Cardiac ventricle fibroblast (primary cell): ENCODE measurements at places on chromosomes 12 and 14. TPM values are rescaled to one million over a fixed set of nuclear protein-coding genes. Genes with fewer than 3 reads are reported as not detected.

Gene LARP4
- 20.3 and 21.4 TPM in 2 replicates for total RNA-seq

Gene SIX6
- total RNA-seq = not detected in 2 replicates

Gene DLGAP5
- total RNA-seq = 1.6 and 2.6 TPM in 2 replicates

Gene GXYLT1
- total RNA-seq = 10.8 and 11.5 TPM in 2 replicates

Gene KRT8
- 9.6 and 10.3 TPM in 2 replicates for total RNA-seq

Gene CCDC198
- total RNA-seq = not detected in 2 replicates

Gene FAM161B
- total RNA-seq = 3.1 and 3.9 TPM in 2 replicates

Gene GARIN6
- total RNA-seq = not detected in 2 replicates

Gene ACOT6
- total RNA-seq = not detected in 2 replicates

Gene USP44
- under 0.01 TPM in 1 of 2 replicates, not detected in the other for total RNA-seq

Gene BLTP3B
- 18.4 and 22.2 TPM in 2 replicates for total RNA-seq

Gene CCDC60
- not detected in 2 replicates for total RNA-seq

Gene SLC25A47
- total RNA-seq = not detected in 2 replicates

Gene SLC24A4
- not detected in 2 replicates for total RNA-seq

Gene FZD10
- 0.19 TPM in 1 of 2 replicates, not detected in the other for total RNA-seq

Gene LRP1-AS
- total RNA-seq = not detected in 2 replicates

Gene NANOG
- not detected in 2 replicates for total RNA-seq

Gene MGST1
- total RNA-seq = 598 and 774 TPM in 2 replicates
